Transverse colon (tissue), 4 donors: ENCODE measurements at places on chromosomes 4 and X.

- DNase-seq, result no peak
Measured at GRCh38 chr4:153241970-153242838, 38.0 kb downstream of the TRIM2 start.

GRCh38 chr4:149344436-149344835, 471.2 kb downstream of the IQCM start:
- no peak for DNase-seq

DNA sequence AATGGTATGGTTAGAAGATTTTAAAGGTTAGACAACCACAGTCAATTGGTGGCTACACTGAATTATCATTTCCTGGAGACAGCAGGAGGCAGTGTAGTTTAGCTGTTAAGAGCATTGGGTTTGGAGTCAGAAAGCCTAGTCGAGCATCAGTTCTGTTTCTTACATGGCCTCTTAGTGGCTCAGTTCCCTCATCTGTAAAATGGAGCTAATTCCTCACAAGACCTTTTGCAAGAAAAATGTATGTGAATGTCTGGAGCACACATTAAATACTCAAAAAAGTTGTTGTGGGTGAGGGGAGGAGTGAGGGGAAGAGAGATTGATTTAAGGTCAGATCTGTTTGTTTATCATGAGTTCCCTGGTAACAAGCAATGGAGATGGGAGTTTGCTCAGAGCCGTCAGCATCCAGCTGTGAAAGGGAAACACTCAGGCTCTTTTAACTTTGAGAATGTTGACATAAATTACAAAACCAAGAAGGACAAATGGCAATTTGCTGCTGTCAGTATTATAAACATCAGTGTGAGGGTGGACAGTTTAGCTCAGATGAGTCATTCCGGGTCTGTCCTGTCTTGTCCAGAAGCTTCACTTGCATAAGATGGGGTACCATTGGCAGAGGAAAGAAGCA, 98.2 kb upstream of the PGRMC2 start:
- DNase-seq, result no peak

DNA sequence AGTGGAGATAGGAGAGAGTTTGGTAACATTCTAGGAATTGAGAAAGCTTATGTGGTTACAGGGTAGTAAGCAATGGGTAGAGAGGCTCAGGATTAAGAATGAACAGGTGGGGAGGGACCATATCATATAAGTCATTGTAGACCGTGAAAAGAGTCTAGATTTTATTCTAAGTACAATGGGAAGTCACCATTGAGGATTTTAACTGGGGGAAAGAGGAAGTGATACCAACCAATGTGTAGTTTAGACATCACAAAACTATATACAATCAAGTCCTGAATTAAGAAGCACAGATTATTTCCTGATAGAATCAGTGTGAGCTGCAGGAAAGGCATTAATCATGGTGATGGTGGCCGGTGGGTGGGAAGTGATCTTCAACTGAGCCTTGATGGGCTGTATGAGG, 178.3 kb upstream of the ZIC3 start:
- no peak for DNase-seq

DNA sequence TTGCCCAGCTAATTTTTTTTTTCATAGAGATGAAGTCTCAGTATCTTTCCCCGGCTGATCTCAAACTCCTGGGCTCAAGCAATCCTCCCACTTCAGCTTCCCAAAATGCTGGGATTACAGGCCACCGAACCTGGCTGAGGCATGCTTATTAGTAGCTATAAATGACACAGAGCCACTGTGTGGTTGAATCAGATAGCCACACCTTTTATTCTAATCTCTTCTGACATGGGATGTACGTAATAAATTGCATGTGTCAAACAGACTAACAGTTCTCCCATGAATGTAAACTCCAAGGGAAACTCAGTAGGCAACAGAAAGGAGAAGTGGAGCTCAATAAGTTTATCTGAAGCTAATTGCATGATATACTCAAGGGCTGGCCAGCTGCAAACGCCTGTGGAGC, 139.8 kb upstream of the VCX3A start:
- no peak for DNase-seq

- no peak for DNase-seq
Measured at GRCh38 chr4:186826846-186827533, 103.3 kb upstream of the FAT1 start.

DNA sequence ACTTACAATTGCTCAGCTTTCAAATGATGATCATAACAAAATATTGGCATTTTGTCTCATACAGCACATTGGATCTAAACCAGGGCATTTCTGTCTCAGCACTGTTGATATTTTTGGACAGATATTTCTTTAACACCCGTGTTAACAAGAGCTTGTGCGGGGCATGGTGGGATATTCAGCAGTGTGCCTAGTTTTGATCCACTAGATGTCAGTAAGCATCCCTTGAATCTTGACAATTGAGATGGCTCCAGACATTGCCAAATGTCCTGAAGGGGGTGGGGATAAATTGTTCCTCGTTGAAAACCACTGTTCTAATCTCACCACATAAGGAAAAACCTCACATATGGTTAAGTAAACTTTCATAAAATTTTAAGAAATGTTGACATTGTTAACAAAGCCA, 806.3 kb downstream of the STIM2 start:
- no peak for DNase-seq

GRCh38 chr4:81213671-81214070, 1.4 kb downstream of the PRKG2 start:
- DNase-seq, result no peak

GRCh38 chr4:17366496-17366895, 145.4 kb downstream of the QDPR start:
- DNase-seq, result no peak

DNA sequence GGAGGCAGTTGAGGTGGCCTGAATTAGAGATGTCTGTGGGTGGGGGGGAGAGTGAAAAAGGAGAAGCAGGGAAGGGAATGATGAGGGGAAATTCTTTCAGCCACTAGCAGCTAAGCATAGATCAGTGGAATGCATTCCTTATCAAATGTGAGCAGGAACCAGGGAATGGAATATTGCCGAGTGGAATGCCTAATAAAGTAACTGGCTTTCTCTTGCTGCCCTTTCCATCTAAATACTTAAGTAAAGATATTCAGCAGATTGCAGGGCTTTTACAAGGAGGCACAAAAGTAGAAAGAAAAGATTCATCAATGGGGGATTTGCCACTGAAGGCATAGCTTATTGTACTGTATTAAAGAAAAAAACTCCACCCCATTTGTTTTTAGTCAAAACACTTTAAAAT, 263.0 kb upstream of the RPS6KA3 start:
- no peak for DNase-seq

DNA sequence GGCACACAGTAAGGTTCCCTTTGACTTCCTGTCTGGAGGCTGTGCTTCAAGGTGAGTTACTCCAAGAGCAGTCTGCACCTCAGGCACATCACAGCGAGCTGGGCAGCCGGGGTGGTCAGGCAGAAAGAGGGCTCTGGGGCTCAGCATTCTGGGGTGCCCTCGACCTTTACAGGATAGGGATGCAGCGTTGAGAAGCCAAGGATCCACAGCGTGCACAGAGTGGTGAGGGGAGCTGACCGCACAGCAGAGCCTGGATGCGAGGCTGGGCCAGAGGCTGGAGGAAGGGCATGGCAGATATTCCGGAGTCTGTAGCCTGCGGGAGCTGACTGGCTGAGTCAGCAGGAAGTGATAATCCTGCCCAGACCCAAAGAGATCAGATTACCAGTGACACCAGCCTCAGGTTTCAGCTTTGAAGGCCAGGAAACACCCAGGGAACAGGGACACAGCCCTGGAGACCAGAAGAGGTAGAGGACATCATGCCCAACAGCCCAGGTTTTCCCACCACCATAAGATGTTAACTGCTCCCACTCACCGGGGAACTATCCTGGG, 38.4 kb upstream of the PDLIM3 start:
- no peak for DNase-seq

DNA sequence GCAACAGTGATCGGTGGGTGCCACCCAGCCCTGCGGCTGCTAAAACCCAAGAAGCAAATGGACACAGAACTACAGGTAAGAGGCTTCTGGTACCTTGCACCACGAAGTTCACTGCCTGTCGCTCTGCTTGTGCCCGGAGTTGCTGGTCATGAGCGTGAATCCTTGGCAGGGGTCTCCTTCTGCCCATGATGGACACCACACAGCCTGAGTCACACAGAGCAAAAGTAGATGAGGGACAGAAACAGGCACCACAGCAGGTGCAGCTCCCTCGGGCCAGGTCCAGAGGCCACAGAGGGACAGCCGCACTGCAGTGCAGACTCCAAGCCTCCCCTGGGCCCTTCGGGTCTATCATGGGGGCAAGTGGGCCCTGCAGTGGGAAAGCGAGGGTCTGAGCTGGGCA, 22.4 kb downstream of the NAT8L start:
- no peak for DNase-seq

GRCh38 chr4:67680581-67681222, 20.3 kb downstream of the UBA6 start:
- DNase-seq, result no peak

GRCh38 chr4:186298031-186298647, 32.1 kb downstream of the F11 start:
- DNase-seq, result no peak

GRCh38 chrX:103437147-103437873, 61.0 kb downstream of the BEX3 start:
- DNase-seq, result no peak

DNA sequence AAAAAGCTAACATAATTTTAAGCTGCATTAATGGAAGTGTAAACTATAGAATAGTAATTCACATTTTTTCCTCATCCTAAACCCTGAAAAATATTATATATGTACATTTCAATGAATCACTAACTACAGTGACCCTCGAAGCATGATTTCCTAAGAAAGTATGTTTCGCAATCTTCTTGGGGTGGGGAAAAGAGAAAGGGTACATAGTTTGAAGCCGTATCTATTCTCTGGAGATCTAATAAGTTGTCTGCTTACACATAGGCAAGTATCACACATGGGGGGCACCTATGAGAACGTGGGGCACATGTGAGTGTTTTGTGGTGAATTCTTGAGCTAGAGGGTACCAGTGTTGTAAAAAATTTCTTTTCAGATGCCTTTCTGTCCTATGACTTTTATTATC, 71.2 kb downstream of the JADE1 start:
- no peak for DNase-seq

DNA sequence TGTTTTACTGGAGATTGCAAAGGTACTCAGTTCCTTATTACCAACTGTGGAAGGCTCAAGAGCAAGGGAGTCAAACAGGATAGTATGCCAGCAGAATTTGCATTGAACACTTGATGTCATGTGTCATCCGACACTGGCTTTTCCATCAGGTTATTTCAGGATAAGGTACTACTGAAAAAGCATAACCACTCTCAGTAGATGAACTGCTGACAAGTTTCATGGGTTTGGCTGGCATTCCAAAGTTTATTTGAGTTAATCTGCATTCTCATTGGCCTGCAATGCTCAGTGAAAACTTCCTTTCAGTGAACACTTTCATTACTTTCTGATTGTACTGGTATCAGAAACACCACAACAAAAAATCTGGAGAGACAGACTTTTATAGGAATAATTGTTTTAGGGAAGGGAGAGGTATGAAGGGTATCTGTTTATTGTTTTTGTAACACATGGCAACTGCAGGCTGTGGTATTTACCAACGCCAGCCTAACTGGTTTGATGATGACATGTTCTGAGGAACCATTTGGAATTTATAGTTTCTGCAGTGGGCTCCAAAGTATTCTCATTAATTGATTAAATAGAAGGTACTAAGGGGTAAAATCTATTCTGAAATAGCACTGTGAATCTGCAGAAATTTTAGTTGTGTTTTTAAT, 345.7 kb upstream of the NR3C2 start:
- no peak for DNase-seq

- no peak for DNase-seq
Measured at GRCh38 chr4:38381788-38382187, 282.2 kb upstream of the KLF3 start.

- no peak for DNase-seq
Measured at GRCh38 chrX:43573441-43574015, 82.6 kb upstream of the MAOA start.

DNA sequence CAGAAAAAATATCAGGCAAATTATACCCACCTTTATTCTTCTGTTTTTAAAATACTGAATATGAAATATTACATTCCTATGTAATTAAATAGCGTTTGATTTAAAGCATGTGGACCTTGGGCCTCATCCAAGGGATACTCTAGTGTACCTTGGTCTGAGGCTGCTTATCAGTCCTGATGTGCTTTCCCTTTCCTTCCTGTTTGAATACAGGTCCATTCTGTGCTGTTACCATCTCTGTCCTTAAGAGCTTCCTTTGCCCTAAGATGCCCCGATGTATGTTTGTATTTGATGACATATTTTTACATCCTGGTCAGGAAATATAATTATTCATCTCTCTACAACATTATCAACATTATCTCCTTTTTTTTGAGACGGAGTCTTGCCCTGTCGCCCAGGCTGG, 24.1 kb downstream of the FAT4 start:
- DNase-seq, result no peak

DNA sequence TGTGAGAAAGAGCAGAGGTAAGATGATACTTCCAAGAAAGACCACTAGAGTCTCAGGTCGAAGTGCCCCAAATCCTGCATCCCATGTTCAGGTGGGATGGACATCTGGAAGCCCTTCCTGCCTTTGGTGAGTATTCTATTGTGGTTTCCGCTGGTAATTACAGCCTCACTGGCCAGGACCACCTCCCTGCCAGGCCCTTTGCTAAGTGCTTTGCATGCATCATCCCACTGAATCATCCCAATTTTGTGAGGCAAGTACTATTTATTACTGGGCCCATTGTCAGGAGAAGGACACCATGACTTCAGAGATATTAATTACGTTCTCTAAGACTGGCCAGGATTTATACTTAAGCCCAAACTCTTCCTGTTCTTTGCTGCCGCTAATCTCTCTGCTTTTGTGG, 10.7 kb upstream of the PASD1 start:
- DNase-seq, result no peak

GRCh38 chrX:24789047-24789446, 95.3 kb downstream of the POLA1 start:
- no peak for DNase-seq

DNA sequence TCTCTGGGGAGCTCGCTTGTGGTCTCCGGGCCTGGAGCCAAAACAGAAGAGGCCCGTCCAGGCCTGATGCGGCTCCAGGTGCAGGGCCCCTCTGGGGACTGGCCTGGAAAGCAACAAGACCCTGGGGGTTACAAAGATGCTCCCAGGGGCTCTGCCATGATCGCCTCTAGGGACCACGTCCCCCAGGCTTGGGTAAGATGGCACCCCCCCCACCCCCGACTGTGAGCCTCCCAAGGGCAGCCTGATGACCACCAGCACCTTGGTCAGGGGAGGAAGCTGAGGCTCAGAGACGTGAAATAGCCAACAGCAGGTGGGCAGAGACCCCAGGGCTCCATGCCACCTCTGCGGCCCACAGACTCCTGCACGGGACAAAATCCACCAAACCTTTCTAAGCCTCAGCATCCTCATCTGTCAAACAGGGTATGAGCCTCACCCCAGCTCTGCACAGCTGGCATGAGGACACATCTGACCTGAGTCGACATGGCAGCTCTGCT, 25.4 kb downstream of the C4orf50 start:
- DNase-seq, result no peak

- DNase-seq, result no peak
Measured at GRCh38 chr4:70399319-70399718, 1.6 kb downstream of the OPRPN start.
